GM12864 (cell line): ENCODE measurements at places on chromosomes 3 and 15.

DNA sequence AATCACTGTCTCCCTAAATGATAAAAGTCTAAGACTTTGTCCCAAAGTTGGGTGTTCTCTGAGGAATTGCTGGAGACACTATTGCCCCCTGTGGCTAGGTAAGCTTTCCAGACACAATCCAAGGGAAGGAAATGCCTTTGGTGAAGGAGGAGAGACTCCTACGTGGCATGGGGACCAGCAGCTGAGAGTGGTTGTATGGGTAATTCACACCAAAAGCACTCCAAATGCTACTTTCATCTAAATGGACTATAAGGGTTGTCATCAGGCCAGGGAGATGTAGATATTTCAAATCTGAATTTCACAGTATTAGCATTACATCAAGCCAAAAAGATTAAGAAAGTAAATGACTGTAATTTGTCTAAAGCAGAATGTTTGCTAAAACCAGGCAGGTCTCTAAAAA is 400.8 kb upstream of the THBS1 start:
- no peak for DNase-seq

DNA sequence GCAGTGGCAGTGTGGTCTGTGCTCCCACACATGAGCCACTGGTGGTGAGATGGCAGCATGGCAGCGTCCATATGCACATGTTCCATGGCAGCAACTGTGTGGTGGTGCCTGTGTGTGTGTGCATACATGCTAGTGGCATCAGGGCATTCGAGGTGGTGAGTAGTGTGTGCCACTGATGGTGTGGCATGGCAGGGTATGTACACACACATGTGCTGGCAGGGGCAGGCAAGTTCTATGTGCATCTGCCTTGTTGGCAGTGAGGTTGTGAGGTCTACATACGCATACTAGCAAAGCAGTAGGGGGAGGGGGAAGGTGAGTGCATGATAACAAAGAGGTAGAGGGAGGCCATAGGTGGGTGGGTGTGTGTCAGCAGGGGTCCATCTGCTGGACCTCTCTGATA is 378.7 kb downstream of the C3orf38 start:
- DNase-seq, result no peak

- DNase-seq, result no peak
Observed at GRCh38 chr3:43468133-43468532, 153.7 kb downstream of the ANO10 start.

- DNase-seq, result no peak
Observed at GRCh38 chr15:78064544-78064943, 13.0 kb downstream of the TBC1D2B start.

- DNase-seq, result no peak
Observed at GRCh38 chr3:151900884-151901643, 27.6 kb downstream of the SUCNR1 start.

- no peak for DNase-seq
Observed at GRCh38 chr3:28077572-28077971, 163.8 kb upstream of the CMC1 start.

GRCh38 chr3:165883117-165883516 is 45.9 kb upstream of the BCHE start:
- no peak for DNase-seq

- DNase-seq, result no peak
Observed at GRCh38 chr15:77026501-77027110, 31.7 kb downstream of the PSTPIP1 start.

DNA sequence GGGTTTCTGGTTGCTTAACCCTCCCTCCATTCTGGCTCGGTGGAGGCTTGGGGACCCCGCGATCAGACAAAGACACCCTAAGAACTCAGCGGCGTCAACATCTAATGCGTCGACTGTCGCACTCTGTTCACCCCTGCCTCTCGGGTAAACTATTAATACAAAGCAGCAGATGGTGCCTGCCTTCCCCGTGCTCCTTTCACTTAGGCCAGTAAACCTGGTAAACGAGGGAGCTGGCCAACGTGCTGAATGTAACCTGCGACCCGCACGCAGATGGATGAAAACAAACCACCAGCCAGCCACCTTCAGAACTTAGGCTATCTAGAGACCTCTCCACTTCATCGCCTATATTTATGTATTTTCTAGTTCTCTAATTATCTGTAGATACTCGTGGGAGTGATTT is 848 bp upstream of the CADPS start:
- no peak for DNase-seq

DNA sequence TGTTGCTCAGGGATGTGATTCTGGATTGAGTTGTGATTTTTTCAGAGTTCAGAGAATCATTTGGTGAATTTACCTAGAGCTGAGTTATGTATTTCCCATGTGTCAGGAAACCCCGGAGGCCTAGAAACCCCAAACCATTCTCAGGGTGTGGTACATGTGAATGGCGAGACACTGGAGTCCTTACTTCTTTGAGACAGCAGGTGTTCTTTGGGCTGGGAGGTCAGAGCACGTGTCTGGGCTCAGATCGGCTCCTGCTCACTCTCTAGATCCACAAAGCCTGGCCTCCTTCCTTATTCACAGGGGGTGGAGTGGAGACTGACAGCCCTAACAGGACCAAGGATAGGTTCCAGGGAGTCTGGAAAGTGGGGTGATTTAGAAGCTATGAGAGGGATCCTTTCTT is 145.8 kb downstream of the CHDH start:
- DNase-seq, result no peak

GRCh38 chr15:62770111-62770660 is 272.4 kb upstream of the TPM1 start:
- no peak for DNase-seq

GRCh38 chr3:105976196-105976595 is 107.4 kb upstream of the CBLB start:
- no peak for DNase-seq

DNA sequence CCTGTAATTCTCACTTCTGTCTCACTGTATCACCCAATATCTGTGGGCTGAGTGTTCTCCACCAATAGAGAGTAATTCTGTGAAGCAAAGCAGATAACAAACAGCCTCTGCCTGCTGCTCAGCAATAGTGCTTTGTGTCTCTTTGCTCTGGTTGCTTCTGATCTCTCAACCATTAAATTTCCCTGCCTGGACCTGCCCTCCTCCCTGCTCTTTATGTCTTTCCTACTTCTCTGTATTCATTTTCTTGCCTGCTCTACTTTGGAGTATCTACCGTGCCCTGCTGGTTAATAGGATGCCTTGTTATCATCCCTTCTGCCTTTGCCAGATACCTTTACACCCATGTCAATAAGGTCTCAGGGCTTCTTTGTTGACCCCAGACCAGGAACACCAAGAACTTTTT is 102.9 kb upstream of the CGNL1 start:
- DNase-seq, result no peak

- no peak for DNase-seq
Observed at GRCh38 chr3:60399861-60400845, 851.1 kb downstream of the FHIT start.

- DNase-seq, result no peak
Observed at GRCh38 chr3:188007897-188008296, 146.1 kb upstream of the LPP start.

DNA sequence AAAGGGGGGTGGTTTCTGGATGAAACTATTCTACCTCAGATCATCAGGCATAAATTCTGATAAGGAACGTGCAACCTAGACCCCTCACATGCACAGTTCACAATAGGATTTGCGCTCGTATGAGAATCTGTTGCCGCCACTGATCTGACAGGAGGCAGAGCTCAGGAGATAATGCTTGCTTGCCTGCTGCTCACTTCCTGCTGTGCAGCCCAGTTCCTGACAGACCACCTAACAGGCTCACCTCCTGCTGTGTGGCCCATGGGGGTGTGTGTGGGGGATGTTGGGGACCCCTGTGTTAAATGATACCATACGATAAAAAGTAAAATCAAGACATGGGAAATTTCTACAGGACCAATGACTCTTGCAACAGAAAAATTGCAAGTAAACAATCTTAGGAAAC is 24.0 kb downstream of the CP start:
- no peak for DNase-seq

- DNase-seq, result no peak
Observed at GRCh38 chr3:124514683-124515082, 215.6 kb upstream of the UMPS start.

DNA sequence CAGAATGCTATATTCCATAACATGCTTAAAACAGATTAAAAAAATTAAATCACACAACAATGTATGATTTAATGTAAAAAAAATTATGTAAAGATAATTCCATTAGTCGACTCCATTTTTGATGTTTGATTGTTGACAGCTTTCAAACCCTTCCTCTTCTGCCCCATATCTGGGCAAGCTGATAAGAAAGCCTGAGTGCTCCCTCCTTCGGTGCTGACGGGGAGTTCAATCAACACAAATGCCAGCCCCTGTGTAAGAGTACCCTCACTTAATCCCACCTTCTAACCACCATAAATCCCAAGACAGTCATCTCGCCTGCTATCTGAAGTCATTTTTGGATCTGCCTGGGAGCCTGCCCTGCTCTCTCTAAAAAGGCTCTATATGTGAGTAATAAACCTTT is 59.8 kb upstream of the IP6K2 start:
- no peak for DNase-seq

- DNase-seq, result peak; percentile 82
Observed at GRCh38 chr3:4977001-4977852, 2.0 kb upstream of the BHLHE40 start.

DNA sequence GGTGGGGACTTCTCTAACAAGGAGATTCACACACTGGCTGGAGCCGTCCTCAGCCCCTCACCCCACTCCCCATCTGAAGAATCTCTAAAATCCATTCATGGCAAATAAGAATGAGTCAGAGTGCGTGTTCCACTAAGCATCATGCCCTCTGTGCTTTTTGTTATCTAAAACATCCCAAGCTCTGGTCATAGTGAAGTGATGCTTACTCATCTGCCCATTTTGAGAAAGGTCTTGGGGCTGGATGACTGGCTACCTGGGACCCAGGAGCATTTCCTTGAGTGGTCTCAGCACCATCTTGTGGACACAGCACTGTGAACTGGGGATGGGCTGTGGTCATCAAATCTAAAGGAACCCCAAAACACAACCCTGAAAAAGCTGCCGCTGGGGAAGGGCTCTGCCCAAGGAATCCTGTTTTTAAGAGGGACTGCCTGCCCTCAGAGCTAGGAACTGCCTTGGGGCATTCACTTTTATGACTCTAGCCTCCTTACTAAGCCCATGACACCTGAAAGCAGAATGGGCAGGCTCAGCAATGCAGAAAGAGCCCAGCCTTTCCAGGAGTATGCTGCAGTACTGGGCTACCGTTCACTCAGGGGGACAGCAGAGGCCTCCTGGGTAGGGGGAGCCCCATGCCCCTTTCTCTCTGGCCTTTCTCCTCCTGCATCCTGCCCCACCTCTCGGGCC is 53.5 kb downstream of the ZBTB38 start:
- DNase-seq, result no peak

DNA sequence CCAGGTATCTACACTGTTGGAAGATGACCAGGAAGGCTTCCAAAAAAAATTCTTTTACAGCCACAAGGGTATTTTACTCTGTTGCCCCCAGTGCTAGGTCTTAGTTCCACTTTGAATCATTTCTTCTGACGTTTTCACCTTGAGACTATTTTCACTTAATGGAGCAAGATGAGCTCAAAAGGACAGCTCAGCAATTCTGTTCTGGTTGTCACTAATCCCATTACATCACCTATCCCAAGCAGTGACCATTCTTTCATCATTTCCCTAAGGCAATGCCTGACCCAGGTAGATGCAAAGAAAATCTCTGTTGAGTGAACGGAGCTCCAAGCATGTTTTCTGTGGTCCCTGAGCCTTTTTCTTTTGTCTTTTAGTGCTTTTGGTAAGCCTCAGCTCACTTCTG is 210.0 kb downstream of the KCNAB1 start:
- DNase-seq, result no peak

- no peak for DNase-seq
Observed at GRCh38 chr15:88911766-88912118, 1.4 kb downstream of the MFGE8 start.

GRCh38 chr3:123818921-123819429 is 65.2 kb downstream of the MYLK start:
- DNase-seq, result no peak

DNA sequence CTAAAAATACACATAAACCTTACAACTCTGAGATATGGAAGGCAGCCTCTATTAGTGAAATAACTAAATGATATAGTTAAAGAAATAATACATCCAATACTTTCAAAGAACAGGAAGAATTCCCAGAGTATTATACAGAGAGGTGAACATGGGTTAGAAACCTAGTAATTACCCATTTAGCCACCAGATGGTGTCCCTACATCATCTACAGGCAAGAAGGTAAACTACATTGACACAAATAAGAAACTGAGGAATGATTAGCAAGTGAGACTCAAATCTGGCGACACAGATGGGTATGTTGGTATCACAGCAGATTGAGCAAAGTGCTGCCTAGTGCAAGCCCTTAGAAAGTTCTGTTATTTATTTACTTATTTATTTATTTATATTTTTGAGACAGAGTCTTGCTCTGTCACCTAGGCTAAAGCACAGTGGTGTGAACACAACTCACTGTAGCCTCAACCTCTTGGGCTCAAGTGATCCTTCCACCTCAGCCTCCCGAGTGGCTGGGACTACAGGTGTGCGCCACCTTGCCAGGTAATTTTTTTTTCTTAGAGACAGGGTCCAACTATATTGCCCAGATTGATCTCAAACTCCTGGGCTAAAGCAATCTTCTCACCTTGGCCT is 28.2 kb downstream of the NEK4 start:
- DNase-seq, result peak; percentile 16

DNA sequence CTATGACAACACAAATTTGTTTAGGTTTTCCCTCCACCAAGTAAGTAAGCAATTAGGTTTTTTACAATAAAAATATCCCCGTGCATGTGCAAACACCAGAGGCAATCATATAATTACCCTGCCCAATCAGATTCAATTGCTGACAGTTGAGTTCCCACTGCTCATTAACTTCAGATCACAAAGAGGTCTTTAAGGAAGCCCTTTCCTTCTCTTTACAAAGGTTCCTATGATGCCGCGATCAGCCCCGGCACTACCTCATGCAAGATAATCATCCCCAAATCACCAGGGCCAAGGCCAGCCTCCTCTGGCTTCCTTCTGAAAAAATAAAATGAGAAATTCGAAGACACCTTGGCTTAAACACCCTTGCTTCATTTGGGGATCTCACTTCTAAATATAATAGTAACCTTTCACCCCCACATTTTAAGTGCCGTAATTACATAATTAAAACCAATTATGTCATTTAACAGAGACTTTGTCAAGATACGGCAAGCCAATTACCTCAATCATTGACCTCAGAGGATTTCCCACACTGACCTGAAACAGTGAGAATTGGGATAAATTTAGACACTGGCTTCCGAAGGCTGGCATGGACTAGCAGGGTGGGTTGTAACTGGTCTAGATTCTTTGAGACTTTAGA is 121.3 kb upstream of the WNT5A start:
- no peak for DNase-seq

DNA sequence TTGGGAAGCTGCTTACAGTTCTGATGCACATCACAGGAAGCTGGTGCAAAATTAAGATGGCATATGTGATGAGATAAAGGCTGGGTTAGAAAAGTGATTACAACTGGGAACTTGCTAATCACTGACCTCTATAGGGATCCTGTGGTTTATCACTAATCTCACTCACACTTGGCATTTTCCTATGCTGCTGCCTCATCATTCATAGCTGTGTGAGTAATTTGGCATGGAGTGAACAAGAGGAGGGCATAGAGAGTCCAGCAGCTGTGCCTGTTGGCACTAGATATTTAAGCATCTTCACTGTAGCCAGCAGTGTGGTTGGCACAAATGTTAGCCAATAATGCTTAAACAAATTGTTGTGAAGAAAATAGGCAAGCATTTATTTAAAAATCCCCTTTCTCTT is 217.7 kb upstream of the CGNL1 start:
- DNase-seq, result no peak

GRCh38 chr3:136928240-136928639 is 29.5 kb upstream of the IL20RB start:
- no peak for DNase-seq
